ENCODE measurements at places on chromosomes 11 and 22.

DNA sequence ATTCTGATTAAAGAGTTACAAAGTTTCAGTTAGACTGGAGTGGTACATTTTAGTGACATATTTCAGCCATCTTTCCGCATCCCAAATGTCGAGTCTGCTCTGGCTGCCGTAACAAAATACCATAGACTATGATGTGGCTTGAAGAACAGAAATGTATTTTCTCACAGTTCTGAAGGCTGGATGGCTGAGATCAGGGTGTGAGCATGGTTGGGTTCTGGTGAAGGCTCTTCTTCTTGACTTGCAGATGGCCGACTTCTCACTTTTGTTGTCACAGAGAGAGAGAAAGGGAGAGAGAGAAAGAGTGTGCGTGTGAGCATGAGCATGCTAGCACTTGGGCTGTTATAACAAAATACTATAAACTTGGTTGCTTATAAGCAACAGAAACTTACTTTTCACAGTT lies 335.4 kb upstream of the RAG2 start:
- no peak for DNase-seq

DNA sequence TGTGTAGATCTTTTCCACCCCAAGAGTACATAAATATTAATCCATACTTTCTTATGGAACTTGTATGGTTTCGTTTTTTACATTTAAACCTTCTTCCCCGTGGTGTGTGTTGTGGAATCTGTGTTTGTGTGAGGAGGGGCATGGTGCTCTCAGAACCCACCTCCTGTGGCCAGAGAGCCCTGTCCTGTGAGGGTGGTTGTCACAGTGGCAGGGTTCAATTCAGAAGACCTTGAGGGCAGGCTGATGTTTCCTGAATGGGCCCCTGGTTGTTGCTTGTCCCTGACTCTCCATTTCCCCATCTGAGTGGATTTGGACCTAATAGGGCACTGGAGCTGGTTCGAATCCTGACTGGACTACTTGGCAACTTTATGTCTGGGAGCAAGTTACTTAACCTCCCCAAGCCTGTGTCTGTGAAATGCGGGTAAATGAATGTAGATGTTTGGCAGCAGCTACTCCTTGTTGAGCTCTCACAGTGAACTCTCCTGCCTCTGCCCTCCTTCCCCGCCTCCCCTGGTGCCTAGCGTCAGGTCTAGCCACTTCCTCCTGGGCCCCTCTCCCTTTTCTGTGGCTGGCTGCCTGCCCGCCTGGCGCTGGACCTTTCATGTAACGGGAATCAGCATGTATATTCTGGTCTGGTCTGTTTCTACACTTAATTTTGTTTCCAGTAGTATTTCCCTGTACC lies 7.3 kb downstream of the NEAT1 start:
- no peak for DNase-seq

- DNase-seq: no peak
These were observed 42.1 kb downstream of the SCUBE1 start for GRCh38 chr22:43300891-43301676.

GRCh38 chr11:7422544-7423331 lies 62.6 kb upstream of the OLFML1 start:
- no peak for DNase-seq

DNA sequence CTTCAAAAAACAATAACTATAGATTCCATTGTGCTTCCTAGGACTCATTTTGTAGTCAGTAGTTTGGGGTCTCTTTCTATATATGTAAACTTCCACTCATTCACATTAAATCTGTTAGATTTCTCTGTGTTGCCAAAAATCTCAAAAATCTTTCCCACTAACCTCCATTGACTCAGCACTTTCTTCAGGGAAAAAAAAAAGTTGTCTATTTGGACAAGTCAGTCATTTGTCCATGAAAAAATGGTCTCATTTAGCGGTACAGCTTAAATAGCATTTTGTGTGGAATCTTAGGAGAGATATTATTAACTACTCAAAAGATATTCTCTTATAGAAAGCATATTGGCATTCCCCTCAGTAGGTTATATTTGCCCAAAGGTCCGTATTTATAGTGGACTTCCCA lies 81.9 kb downstream of the PPP2R1B start:
- DNase-seq: no peak

DNA sequence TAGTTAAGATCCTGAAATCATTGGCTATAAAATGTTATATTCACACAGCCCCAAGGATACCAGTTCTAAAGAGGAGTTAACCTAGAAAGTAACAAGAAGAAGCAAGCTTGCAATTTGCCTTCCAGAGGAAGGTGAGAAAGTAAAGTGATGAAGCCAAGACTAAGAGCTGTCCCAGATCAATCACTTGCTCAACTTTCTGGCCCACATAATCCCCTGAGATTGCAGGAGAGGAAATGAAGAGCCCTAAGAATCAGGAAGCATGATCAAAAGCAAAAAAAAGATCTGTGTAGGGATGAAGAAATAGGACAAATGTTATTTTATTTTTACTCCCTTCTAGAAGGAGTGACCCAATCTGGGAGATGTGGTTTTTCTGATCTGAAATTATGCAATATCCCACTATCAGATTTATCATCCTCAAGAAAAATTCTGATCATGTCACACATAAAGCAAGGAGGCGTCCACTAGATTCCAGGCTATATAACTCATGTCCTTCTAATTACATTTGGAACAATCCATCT lies 180.3 kb upstream of the GUCY1A2 start:
- DNase-seq: no peak

DNA sequence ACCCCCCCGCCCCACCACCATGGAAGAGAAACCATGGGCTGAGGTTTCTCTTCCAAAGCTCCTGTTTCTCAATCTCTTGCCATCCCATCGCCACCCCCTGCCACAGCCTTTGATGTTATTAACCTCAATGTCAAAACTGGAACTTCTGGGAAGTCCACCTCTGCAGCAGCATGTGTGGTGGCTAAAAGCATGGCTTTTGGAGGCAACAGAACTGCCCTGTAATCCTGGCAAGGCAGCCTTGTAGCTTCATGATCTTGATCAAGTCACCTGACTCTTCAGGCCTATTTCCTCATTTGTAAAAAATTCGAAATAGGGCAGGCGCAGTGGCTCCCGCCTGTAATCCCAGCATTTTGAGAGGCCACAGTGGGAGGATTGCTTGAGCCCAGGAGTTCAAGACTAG lies 3.5 kb upstream of the COX8A start:
- DNase-seq: no peak

DNA sequence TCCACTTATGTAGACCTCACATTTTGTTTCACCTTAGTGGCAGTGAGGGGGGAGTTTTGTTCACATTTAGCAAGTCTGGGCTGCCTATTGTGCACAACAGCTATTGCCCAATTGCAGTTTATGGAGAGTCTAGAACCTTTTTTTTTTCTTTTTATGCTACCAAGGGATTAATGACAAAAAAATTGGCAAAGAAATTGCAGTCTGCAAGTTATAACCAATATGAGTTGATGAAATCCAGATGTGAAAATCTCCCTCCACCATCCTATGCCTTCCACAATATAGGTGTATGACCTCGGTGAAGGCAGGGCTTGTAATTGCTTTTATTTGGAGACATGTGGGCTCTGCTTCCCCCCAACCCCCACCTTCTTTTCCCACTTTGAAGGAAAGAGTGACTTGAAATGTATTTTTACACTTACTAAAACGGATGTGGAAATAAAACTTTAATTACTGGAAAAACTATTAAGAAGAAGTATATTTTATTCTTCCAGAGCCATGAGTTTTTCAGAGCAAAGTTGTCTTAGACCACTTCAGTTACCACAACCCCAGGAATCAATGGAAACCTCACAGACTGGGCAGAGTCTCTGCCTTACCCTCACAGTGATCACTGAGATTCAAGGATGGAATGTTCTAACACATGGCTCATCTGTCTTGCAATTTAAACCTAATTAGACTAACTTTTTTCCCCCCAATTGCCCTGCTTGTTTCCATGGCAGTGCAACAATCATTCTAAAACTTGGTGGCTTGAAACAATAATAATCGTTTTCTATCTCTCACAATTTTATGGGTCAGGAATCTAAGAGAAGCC lies 120.8 kb upstream of the SLC5A12 start:
- no peak for DNase-seq

- no peak for DNase-seq
These were observed 19.0 kb downstream of the RSF1 start for GRCh38 chr11:77801477-77801876.

DNA sequence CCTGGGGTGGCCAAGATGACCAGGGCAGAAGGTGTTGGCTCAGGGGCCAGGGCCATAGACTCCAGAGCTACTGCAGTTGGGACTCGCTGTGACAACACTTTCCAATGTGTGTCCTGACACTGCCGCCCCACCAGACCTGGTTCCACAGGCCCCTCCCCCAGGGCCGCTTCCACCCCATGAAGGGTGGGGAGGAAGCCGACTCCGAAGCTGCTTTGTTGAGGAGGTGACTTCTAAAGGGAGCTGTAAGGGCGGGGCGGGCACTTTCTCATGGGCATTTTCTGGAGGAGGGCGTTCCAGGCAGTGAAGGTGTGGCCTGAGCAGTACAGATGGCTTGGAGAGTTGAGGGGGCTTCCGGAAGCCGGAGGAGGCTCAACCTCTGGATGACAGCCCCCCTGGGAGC lies 6.3 kb downstream of the FGF3 start:
- no peak for DNase-seq

- no peak for DNase-seq
These were observed 407.8 kb upstream of the NARS2 start for GRCh38 chr11:78982473-78982872.

DNA sequence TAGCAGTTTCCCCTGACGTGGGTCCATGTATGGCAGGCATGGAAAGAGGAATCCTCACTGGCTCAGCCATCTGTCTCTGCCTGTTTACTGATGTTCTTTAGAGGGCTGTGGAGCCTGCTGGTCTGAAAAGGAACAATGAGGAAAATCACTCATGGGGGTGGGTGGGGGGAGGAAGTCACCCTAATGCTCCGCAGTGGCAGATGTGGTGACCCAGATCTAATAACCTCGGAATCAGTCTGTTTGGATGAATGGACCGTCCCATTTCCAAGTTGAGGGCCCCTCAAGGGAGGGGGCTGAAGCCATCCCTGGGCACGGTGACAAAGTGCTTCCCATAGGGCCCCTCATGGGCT lies 4.4 kb downstream of the BCR start:
- no peak for DNase-seq

GRCh38 chr11:117020869-117021564 lies 77.2 kb downstream of the SIK3 start:
- DNase-seq: no peak

GRCh38 chr11:82818409-82819043 lies 81.7 kb downstream of the PRCP start:
- DNase-seq: no peak

- no peak for DNase-seq
These were observed 26.7 kb downstream of the INSC start for GRCh38 chr11:15141381-15141780.

DNA sequence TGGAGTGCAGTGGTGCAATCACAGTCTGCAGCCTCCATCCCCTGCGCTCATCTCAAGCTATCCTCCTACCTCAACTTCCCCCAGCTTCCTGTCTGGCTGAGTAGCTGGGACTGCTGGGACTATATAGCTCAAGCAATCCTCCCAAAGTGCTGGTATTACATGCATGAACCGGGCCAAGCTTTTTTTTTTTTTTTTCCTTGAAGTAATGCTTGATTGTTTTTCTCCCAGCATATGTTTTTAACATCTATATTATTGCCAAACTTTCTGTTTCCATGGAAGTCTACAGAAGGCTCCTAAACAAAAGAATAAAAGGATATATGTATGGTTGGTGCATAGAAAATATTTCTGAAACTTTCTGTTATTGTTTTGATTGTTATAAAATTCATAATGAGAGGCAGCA lies 853.6 kb downstream of the KCNA4 start:
- no peak for DNase-seq

DNA sequence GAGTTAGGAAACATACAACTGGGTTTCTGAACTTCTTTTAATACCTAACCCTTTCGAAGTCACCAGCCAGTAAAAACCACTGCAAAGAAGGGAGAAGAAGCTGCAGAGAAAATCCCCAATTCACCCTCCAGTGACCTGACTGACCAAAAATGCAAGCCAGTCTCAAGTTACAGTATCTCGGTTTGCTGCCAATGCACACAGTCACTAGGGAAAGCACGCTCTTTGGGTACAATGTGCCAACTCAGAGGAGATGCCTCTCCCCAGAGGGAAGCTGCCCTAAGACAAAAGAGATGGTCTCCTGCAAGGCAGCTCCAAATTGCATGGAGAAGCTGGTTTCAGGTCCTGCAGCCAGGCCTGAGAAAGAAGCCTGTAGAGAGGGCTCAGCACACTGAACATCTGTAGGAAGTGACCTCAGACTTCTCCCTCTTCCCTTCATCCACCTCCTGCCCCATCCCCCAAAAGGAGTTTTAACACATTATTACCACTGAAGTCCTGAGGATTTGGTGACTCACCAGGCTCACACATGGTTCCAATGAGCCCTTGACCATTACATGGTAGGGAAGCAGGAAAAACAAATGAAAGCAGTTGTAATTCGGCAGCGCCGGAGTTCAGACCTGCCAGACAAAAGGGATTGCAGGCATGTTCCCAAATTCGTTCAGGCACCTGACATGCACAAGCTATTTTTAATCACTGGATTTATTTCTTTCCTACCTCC lies 90.1 kb downstream of the ETS1 start:
- DNase-seq: no peak

GRCh38 chr11:82930229-82930628 lies 28.7 kb downstream of the DDIAS start:
- DNase-seq: no peak

- DNase-seq: no peak
These were observed 4.5 kb downstream of the NDUFA6 start for GRCh38 chr22:42086051-42086450.

DNA sequence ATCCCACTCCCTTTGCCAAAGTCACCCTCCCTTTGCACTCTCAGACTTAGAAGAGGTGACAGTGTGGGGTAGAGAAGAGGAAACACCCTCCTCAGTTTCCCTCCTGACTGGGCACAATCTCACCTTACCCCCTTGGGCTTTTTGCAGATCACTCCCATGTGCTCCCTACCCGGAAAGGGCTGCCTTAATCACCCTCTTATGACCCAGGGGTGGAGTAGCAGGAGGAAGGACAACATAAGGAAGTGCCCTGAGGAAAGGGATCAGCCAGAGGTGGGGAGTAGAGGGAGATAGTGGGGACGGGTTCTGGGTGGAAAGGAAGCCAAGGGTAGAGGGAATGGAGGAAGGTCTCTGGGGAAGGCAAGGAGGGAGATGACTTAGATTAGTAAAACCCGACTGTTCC lies 52.0 kb downstream of the NRXN2 start:
- DNase-seq: no peak

DNA sequence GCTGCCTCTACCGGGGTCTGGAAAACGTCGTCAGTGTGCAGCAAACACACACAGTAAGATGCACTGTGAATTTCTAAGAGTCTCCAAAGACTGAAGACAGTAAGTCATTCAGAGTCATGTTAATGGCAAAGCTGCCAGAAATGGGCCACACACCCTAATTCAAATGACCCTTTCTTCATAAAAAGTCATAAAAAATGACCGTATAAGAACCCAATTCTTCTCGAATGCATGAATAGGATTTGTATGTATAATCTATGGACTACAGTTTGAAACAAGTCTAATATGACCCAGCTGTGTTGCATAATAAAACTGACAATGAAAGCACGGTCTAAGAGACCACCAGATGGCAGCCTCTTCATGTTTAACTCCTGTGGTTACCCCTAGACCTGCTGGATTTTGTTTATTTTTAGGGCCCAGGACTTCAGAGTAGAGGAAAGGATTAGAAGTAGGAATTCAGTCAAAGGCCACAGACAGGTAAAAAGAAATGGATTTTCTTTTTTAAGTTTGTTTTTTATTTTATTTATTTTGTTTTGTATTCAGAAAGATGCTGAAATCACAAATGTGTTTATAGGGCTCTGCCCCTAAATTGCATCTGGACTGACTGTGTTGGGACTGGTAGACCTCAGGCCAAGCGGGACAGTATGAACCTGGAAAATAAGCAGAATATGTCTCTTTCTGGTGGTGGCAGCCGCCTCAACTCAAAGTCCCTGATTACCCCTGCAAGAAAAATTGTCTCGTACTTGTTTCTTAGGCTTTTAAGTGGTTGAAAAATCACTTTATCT lies 32.1 kb upstream of the SLC5A12 start:
- no peak for DNase-seq

Data from stimulated activated CD8-positive, alpha-beta memory T cell treated with anti-CD3 and anti-CD28 coated beads, Interleukin-4, amount 100 ng/mL, for 4 hours (primary cell).